ENCODE measurements at places on chromosomes 12 and 14.

- no peak for DNase-seq
Observed at GRCh38 chr12:9349888-9350885, 142.0 kb upstream of the PZP start.

GRCh38 chr12:32507942-32508320 is 108.6 kb downstream of the FGD4 start:
- no peak for DNase-seq

DNA sequence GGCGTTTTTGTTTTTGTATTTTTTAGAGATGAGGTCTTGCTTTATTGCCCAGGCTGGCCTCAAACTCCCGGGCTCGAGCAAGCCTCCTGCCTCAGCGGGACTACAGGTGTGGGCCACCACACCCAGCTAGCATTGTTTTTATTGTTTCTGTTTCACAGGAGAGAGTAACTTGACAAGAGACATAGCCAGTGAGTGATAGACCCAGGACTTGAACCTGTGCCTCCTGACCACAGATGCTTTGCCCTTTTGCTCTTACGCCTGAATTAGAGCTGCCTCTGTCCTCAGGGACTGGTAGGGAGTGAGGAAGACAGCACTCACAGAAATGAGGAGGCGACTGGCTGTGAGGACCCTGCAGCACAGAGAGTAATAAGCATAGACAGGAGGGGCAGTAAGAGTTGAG is 2.3 kb downstream of the EVL start:
- no peak for DNase-seq

- DNase-seq, result no peak
Observed at GRCh38 chr14:67468378-67468730, 20.2 kb downstream of the TMEM229B start.

DNA sequence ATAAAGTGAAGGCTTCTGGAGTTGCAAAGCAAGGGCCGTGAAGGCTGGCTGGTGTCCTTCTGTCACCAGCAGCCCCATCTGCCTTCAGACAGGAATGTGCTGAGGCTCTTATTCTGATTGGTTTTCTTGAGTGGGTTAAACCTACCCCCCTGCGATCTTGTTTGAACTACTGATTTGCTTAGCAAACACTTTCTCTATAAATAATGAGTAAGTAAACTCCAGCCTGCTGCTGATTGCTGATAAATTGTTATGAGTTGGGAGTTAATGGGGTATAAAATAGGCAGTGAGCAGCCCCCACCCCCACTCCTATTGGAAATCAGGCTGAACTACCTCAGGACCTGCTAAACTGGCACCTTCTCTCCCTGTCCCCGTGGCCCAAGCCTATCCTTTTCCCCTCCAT is 146.1 kb upstream of the NOS1 start:
- DNase-seq, result no peak

DNA sequence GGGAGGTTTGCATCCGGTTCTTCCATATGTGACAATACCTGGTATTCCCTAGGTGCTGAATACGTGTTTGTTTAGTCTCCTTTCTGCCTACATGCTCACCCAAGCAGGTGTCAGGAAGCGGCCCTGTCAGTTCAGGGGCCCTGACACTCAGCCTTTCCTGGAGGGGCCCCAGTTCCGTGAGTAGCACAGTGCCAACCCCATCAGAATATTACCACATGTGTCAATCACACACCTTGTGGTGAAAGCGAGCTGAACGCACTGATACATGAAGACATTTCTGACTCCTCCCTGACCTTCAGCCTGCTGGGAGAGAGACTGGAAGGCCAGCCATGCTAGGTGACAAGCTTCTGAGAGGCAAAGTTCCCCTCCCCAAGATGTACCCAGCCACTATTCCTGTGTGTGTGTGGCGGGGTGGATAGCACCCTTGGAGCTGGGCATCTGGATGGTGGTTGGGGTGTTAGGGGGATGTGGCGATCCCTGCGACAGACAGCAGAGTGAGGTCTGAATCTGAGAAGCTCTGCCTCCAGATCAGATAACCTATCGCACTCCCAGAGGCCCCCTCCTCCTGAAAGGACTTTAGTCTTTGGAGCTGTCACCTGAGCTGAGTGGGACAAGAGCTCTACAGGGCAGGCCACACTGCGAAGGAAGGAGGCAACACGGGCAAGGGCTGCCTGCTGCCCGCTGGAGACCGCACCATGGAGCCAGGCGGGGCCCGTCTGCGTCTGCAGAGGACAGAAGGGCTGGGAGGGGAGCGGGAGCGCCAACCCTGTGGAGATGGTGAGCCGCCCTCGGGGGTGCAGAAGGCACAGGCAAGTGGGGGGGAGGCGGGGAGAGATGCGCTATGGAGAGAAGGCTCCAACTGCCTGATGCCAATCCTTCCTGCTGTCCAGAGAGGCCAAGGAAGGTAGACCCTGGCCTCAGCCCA is at the start of gene SOAT2:
SOAT2 (plus strand) TSS at position 604 of the 925 bp plus-strand sequence; CDS start at position 696, 92 bp downstream.
- DNase-seq, result no peak

DNA sequence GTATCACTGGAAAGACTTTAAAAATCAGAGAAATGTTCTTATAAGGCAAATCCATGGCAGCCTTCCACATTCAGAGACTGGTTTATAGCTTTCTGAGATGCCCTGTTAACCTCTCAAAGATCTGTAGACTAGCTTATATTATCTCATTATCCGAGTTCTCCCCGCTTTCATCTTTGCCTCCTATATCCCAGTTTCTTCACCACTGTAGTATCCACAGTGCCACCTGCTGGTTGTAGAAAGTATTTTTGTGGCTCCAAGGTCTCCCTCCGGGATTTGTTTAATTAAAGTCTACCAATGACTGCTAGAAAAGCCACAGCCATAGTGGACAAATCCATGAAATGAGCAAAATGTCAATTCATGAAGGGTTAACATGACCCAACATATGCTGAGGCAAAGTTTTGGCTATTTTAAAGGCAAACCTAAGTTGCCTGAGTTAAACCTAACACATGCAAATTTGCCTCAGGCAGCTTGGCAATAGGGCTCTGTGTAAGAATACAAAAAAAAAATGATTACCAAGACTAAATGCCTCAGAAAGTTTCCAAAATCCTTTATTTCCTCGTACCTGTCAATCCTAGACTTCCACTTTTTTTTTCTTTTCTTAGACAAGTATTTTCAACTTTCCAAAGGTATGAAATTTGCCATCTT is 218.8 kb upstream of the BMP4 start:
- peak; percentile 56 for DNase-seq

- DNase-seq, result no peak
Observed at GRCh38 chr14:74552623-74553022, 59.1 kb downstream of the ISCA2 start.

DNA sequence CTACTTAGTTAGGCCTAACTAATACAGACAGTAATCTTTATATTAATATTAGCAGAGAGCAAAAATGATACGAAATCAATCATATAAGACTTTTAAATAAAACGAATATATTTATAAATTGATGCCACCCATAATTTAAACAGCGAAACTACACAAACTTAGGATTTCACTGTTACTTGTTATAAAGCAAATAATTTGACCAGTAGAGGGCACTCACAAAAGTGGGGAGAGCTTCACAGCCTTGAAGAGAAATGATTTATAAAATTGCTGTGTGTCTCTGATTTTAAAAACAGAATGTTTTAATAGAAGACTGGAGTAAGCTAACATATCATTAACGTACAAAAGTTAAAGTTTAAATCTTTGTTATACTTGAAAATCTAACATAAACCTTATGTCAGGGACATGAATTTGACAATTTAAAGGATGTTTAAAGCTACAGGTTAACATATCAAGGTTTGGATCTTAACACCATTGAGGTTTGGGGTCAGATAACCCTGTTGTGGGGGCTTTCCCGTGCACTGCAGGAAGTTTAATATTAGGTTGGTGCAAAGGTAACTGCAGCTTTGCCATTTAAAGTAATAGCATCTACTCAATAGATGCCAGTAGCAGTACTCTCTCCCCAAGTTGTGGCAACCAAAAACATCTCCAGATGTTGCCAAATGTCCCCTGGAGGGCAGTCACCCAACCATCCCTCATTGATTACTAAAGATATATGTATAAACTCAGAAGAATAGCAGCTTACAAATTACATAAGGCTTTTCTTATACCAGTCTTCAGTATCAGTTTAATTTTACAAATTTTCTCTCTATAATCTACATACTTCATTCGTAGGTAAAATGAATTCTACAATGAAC is 9.3 kb downstream of the KRAS start:
- no peak for DNase-seq

DNA sequence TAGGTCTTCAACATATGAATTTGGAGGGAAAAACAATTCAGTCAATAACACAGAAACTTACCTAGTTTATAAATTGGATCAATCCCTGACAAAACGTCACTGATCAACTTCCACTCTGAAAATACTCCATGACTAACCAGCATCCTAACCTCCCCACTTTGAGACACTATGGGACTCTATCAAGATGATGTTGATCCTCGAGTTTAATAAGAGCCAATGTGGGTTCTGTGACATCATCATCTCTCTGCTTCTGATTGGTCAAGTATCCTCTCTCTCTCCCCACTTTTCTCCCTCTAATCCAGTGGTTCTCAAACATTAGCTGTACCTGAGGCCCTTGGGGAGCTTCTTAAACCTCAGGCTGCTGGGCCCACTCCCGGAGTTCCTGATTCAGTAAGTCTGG is at the start of gene SMCO2:
SMCO2 (plus strand) TSS at position 301 of the 400 bp plus-strand sequence. CDS start 23,896 bp downstream, outside the sequence.
- no peak for DNase-seq

DNA sequence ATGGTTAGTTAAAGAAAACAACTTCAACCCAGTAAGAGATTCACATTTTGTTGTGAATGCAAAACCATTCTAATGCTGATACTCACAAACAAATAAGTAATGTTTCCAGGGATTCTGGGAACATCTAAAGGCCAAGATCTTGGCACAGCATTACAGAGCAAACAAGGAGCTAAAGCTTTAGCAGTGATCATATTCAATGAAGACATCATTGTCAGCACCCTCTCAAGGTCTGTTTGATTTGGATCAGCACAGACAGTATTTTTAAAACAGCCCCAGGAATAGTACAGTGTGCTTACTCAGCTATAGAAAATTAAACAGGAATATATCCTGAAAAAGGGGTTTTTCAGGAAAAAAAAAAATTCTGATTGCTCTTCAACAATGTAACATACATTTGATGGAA is 71.4 kb downstream of the TMEM260 start:
- no peak for DNase-seq

DNA sequence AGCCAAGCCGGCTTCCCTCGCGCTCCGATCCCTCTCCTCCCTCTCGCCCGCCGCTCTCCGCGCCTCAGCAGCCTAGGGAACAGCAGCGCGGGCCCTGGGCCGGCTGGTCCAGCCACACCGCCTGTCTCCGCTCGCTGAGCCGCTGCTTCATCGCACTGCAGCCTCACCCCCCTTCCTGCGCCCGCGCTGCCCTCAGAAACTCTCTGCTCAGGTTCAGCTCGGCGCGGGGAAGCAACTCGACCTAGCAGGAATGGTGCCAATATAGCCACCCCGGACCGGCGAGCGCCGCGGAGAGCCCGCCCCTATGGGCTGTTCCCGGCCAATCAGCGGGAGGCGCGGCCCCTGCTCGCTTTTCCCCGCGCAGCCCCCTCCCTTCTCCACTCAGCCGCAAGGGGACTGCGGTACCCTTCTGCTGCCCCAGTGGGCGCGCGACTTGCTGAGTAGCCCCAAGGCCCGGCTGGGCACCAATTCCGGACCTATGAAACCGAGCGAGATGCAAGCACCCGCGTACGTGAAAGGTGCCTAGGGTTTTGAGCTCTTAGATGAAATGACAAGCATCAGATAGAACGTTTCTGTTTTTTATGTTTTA is at the start of gene ADAMTS20:
ADAMTS20 (minus strand) TSS at position 233 of the 589 bp plus-strand sequence. CDS start 282 bp downstream, outside the sequence.
- DNase-seq, result no peak

DNA sequence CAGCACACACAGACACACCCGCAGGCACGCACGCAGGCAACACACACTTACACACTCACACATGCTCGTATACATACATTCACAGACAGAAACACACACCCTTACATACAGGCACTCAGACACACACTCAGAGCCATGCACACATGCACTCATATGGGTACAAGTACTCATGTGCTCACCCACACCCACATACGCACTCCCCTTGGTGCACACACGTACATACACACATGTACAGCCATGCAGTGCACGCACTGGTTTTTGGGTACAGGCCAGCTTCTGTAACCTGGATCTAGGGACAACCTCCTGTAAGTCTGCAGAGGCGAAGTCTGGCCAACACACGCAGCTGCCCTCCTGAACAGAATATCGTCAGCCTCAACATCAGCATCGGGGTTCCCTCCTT is 221.3 kb upstream of the RTL1 start:
- DNase-seq, result no peak

GRCh38 chr14:91706996-91707395 is 24.9 kb downstream of the CATSPERB start:
- DNase-seq, result no peak

GRCh38 chr14:45089813-45090212 is 5.9 kb downstream of the PRPF39 start:
- DNase-seq, result no peak

GRCh38 chr12:16166563-16167470 is 110.7 kb downstream of the SLC15A5 start:
- no peak for DNase-seq

DNA sequence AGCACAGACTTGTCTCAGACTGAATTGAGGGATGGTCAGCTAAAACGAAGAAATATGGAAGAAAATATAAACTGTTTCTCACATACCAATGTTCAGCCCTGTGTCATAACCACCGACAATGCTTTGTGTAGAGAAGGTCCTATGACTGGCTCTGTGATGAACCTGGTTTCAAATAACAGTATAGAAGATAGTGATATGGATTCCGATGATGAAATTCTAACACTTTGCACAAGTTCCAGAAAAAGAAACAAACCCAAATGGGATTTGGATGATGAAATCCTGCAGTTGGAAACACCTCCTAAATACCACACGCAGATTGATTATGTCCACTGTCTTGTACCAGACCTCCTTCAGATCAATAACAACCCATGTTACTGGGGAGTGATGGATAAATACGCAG is 7.9 kb upstream of the MAPK1IP1L start:
- no peak for DNase-seq

GRCh38 chr12:92928421-92928961 is 604 bp downstream of the EEA1 start:
- no peak for DNase-seq

GRCh38 chr12:18612971-18613370 is 124.8 kb downstream of the PLCZ1 start:
- DNase-seq, result no peak

GRCh38 chr12:54251667-54252284 is 28.1 kb downstream of the CBX5 start:
- DNase-seq, result no peak

Data from smooth muscle cell of the brain vasculature (primary cell).